Camera-type eye (tissue), 1 donor: ENCODE measurements at places on chromosomes 1 and 21. TPM values are rescaled to one million over a fixed set of nuclear protein-coding genes. Genes with fewer than 3 reads are reported as not detected.

UBE2U gene
- 0.33 TPM for total RNA-seq

ZNF593OS gene
- total RNA-seq: 41.3 TPM

HORMAD1 gene
- total RNA-seq: 1.2 TPM

CGN gene
- 27.3 TPM for total RNA-seq
